ENCODE measurements at places on chromosomes 13 and 19.

- no peak for DNase-seq
These were observed 338.0 kb downstream of the TEX29 start for GRCh38 chr13:111658145-111659100.

GRCh38 chr13:68026077-68026476, 795.9 kb upstream of the PCDH9 start:
- no peak for DNase-seq

- DNase-seq = no peak
These were observed 247.4 kb downstream of the OXGR1 start for GRCh38 chr13:96746886-96747285.

DNA sequence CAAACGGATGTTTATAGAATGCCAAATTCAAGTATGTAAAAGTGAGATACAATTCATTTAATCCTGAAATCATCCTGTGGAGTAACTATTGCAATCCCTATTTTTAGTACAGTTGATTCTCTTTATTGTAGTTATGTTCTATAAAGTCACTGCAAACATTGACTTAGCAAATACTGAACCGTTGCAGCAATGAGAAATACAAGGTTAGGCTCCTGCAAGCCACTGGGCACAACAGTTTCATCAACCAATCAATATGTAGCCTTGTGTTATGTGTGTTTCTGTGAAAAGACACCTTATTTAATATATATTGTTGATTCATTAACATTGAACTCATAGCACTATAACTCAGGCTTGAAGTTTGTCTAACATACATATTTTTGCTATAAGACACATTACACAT, 174.4 kb downstream of the DCT start:
- no peak for DNase-seq

DNA sequence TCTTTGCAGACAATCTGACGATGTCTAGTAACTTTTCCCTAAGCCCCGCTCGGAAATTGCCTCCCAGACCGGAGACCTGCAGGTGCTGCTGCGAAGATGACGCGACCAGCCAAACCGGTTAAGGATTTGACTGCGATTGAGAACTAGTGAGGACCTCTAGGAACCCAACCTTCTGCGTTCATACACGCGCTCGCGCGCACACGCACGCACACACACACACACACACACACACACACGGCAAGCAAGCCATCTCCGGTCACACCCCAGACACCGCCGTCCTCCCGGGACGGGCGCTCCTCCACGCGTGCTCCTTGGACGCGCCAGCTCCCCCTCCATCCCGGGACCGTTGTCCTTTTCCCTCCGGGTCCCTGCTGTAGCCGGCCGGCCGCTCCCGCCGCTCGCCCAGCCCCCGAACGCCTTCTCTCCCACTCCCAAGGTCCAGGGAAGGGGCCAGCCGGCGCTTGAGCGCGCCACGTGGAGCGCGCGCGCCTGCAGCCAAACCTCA, 1.2 kb downstream of the TBC1D4 start:
- DNase-seq = peak; percentile 63

GRCh38 chr13:101575581-101575980, 123.1 kb downstream of the ITGBL1 start:
- DNase-seq = no peak

- no peak for DNase-seq
These were observed 1.0 kb downstream of the KLF1 start for GRCh38 chr19:12885749-12886650.
